ENCODE measurements at places on chromosomes 4 and X.

DNA sequence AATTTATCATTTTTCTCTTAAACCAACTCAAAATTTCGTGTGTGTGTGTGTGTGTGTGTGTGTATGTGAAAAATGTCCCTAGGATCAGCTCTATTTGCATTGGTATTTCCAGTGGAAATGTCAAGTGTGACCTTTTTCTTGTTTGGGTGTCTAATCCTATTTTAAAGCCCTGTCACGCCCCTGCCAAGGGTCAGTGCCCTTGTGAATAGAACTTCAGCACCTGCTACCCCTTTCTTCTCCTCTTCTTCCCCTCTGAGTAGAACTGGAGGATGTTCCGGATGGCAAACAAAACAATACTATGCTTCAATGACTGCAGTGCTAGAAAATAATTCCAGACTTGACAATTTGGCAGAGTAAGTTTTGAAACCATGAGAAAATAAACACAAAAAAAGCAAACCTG lies 67.3 kb downstream of the SPRY1 start:
- no peak for DNase-seq

DNA sequence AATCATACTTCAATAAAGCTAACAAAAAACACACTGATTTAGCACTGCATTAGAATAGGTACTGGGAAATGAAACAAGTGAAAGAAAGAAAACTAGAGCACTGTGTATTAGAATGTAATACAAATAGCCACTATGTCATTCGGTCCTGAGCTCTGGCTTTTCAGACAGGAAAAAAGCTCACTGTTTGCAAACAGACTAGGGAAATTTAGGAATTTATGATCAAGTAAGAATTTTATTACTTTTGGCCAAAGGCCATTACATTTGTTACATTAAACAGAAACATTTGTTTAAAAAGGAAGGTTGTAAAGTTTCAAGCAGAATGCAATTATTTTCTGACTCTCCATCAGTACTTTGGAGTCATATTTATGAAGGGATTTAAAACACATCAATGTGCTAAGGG lies 68.7 kb downstream of the KLHL8 start:
- DNase-seq, result no peak

GRCh38 chrX:24055043-24055356 lies 244 bp downstream of the EIF2S3 start:
- no peak for DNase-seq

DNA sequence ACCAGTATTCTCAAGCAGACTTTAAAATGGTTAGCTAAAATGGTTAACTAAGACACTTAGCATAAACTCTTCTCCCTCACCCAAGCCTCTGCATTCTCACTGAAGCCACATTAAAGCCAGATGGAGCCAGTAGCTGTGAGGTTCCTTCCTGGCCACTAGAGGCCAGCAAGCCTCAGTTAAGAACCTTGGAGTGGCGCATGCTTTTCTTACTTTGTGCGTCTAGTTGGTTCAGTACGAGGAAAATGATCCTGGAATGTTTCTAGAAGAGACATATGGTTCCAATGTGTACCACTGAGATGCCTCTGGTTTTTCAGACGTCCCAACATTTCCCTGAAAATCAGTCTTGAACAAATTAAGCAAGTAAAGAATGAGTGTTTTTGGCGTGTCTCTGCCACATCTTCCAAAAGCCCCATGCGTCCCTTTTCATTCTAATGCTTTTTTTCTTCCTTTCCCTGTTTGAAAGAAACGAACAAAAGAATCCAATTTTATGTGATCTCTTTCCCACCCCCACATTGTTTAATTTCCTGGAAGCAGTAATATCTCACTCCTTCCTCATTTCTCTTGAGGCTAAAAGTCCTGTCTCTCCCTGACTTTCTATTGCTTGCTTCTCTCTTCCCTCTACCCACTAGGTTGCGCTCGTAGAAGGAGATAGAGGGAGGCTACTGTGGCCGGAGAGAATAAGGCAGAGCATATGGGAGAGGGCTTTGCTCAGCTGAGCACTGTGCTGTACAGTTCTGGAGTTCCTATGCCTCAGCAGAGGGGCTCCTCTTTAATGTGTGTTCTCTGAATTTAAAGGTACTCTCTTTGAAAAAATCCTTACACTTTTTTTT lies 82.9 kb upstream of the TAB3 start:
- no peak for DNase-seq

GRCh38 chr4:118400356-118400755 lies 47.6 kb upstream of the PRSS12 start:
- no peak for DNase-seq

DNA sequence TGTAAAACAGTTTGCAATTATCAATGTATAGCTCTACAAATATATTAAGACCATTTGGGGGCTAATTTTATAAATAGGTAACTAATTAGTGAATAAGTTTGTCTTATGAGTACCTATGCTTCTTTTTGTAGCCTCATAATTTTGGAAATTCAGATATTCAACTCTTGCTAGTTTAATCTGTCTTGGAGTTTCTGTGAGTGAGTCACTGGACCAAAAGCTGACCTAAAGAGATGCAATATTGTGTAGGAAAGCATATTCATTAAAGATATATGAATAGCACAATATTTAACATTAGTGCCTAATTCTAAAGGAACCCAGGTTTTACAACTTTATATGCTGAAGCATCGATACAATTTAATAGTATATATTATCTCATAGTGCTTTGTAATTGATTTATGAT lies 161.3 kb upstream of the PCDH18 start:
- DNase-seq, result no peak

GRCh38 chrX:68724531-68725020 lies 77.1 kb downstream of the STARD8 start:
- no peak for DNase-seq

GRCh38 chr4:183099537-183100297 lies 660 bp downstream of the WWC2 start:
- no peak for DNase-seq

- no peak for DNase-seq
Measured at GRCh38 chr4:186749611-186750281, 26.1 kb upstream of the FAT1 start.

- DNase-seq, result no peak
Measured at GRCh38 chr4:127188847-127189246, 443.9 kb upstream of the INTU start.

DNA sequence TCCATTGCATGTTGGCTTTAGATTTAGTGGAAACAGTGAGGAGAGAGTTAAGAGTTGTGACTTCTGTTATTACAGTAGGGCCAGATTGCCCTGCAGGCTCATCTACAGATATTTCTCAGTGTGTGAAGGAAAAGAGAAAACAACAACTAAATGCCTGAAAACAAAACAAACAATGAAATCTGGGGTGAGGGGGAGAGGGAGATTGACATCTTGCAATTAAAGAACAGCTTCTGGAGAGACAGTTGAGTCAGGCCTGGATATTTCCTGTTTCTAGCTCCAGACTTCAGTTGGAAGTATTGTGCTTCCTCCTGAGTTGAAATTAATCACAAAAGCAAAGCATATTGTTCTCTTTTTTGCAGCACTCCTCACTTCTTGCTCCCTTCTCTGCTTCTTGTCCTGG lies 108.3 kb upstream of the SCML1 start:
- no peak for DNase-seq

DNA sequence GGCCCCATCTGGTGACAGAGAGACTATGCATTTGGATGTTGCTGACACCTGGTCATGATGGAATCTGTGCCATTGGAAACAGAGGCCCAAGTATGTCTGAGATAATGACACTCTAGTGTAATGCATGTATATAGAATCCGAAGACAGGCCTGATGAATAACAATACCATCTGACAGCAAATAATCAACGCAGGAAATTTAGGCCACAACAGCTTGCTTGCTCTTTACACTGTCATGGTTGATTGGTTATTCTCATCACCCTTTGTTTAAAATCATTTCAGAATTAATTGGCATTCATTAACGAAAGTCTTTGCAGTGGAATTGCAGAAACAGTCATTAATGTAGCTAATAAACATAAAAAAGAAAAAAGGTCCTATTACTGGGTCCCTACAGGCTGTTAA lies 194.8 kb downstream of the AFF2 start:
- DNase-seq, result no peak

GRCh38 chr4:8506373-8507195 lies 66.0 kb downstream of the TRMT44 start:
- DNase-seq, result no peak

GRCh38 chr4:95979961-95980876 lies 140.3 kb downstream of the PDHA2 start:
- no peak for DNase-seq

DNA sequence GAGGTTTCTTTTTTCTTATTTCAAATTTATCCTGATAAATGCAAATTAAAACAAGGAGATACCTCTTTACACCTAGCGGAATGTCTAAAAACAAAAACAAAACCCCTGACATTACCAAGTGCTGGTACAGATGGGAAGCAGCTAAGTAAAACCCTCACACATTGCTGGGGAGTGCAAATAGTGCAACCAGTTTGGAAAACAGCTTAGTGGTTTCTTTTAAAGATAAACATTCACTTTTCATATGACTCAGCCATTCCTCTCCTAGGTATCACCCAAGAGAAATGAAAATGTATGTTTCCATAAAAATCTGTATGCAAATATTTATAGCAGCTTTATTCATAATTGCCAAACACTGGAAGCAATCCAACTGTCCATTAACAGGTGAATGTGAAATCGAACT lies 84.1 kb upstream of the HELT start:
- DNase-seq, result no peak

DNA sequence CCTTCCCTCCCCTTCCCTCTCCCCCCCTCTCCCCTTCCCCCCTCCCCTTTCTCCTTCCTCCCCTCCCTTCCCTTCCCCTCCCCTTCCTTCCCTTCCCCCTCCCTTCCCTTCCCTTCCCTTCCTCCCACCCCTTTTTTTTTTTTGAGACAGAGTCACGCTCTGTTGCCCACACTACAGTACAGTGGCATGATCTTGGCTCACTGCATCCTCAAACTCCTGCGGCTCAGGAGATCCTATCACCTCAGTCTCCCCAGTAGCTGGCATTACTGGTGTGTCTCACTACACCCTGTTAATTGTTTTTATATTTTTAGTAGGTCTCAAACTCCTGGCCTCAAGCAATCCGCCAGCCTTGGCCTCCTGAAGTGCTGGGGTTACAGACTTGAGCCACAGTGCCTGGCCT lies 66.6 kb downstream of the TBC1D9 start:
- DNase-seq, result no peak

DNA sequence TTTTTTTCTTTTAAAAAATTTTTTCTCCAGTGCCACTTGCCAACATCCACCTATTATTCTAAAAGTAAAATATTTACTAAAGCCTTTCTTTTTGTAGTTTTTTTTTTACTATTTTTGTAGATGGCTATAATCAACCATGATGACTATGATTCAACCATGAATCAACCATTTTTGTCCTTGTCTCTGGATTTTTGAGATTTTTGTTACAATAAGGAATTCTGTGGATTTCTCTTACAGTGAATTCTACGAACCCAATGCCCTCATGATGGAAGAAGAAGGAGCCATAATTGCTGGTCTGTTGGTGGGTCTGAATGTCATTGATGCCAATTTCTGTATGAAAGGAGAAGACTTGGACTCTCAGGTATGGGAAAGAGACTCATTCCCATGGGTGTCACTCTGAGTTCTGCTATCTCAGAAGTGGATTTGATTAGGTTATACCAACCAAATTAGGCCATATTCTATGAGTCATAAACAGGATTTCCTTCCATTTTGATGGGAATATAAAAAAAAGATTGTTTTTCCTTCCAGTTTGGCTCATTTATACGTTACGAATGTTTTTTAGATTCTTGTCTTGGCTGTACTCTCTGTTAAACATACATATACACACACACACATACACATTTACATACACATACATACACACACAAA lies 46.7 kb downstream of the RUFY3 start:
- DNase-seq, result no peak

DNA sequence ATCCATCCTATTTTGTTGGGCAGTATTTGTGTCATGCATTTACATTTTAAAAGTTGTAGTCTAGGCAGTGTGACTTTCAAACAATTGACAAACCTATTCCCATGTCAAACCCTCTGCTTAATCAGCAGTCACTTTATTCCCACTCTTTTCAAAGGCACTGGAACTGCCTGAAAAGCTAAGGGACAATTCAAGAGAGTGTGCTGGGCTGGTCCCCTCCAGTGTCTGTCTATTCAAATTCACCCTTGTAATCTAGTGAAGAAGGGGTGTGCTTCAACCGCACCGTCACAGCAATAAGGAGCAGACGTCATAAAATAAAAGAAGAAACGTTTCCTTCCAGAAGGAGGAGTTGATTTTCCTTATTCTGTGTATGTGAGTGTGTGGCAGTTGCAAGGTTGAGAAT lies 197.0 kb upstream of the MAD2L1 start:
- DNase-seq, result no peak

GRCh38 chr4:96175871-96176270 lies 336.0 kb downstream of the PDHA2 start:
- DNase-seq, result no peak

GRCh38 chr4:183337833-183338232 lies 15.6 kb upstream of the CLDN24 start:
- DNase-seq, result no peak

DNA sequence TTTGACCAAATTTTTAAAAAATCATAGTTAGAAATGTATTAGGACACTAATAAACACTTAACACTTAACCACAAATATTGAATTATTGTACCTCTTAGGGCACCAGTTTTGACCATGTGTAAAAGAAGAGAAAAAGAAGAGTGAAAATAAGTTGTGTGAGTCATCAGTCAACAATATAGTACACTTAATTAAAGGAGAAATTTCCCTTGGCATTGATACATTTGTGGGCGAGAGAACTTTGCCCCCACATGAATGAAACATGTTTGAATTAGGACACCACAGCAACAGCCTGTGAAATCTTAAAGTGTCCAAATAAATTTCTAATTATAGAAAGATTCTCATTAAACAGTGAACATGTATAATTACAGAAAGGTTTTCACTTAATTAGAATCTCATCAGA lies 1292.8 kb upstream of the TENM3 start:
- no peak for DNase-seq

DNA sequence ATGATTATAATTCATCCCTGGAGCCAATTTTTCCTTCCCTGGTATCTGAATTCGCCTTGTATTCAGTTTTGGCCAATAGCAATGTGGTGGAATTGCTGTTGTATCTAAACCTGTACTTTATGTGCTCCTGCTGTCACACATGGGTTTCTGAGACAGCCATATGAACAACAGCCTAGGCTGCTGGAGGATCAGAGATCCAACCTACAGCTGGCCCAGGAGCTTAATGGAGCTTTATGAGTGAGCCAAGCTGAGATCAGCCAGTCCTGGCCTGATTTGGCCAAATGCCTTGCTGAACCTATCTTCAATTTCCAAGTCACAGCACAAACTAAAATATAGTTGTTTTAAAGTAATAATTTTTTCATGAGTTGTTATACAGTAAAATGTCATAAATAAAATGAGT lies 1071.5 kb downstream of the PCDH7 start:
- DNase-seq, result no peak

All from activated CD8-positive, alpha-beta memory T cell treated with anti-CD3 and anti-CD28 coated beads for 48 hours (primary cell).